ENCODE measurements at places on chromosomes 7 and 10.

GRCh38 chr10:96168546-96168945 lies 38.4 kb downstream of the ZNF518A start:
- DNase-seq, result no peak

DNA sequence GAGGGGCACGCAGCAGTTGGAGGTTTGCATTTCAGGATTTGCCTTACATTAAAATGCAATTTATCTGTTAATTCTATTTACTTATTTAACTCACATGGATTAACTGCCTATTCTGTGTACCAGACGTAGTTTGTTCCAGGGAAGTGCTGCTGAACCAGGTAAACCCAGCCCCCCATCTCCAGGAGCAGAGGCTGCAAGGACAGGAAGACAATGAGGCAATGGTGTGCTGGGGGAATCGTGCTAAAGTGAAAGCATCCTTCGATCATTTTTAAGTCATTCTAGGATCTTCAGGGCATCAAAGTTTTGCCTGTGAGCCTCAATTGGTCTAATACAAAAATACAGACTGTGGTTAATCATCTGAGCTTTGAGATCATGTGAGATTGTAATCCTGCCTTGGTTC lies 166.4 kb downstream of the DNAJB6 start:
- no peak for DNase-seq

DNA sequence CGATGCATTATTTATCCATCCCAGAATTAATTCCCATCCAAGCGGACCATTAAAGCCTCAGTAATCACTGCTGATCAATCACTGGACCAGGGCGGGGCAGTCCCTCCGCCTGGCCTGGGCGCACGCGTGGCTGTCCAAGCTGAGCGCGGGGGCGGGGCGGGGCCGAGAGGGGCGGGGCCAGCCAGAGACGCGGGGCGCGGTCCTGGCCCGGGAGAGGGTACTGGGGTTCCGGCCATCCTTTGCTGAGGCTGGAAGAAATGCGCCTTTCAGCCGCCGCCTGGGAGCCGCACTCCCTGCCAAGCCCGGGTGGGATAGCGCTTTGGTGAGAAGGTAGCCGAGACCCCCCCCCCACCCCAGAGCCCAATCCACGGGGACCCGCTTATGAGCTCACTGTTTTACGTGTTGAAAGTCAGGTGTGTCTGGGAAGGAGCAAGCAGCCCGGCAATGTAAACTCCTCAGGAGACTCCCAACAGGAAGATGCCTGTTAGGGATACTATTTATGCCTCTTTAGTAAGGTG lies at the start of gene ARHGAP22:
TSS of gene ARHGAP22 (minus strand) at position 83 of the 518 bp plus-strand sequence. CDS start 277 bp downstream, outside the sequence.
- no peak for DNase-seq

DNA sequence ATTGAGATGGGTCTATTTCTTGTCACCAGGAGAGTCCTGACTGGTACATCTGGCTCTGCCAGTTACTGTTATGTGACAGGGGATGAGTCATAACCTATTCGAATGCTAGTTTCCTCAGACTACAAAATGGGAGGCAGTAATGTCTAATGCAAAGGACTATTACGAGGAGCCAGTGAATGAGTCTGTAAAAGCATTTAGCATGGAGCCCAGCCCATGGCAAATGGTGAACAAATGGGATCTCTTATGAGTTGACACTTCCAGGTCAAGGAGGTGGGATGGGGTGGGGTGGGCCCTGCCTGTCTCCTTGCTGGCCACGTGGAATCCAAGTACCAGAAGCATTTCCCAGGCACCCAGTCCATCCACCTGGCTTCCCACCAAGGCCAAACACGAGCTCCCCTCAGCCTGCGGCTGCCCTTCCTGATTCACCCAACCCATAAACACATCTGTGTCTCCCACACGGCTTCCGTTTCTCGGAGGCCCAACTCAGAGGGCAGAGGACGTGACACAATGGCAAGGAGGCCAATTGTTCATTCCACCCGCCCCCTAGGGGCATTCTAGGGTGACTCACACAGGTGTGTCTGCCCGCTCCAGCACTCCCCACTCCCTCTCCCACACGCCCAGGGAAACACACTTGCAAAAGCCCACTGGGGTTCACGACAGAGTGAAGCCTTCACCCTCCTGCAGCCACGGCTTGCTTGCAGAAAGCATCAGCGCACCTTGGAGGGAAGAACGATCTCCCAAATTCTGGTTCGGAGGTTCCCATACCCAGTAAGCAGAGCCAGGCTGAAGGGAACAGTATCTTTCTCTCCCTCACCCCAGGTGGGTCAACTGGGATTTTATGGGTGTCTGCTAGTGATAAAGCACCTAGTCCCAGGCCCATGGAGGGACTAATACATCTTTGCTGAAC lies 109.8 kb downstream of the SH3PXD2A start:
- peak; percentile 32 for DNase-seq

DNA sequence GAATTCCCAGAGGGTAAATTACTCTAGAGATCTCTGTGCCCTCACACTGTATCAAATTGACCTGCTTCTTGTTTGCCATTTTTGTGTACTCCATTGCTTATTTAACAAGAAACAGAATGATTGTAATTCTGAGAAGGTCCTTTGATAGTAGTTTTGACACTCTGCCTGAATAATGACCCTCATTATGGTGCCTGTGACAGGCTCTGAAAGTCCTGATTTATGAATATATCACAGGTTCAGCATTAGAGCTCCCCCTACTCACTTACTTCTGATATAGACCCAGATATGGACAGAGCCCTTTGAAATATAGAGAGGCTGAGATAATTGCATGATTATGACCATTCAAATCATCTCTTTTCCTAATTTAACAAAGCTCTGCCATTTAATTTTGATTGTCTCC lies 465.2 kb downstream of the MDFIC start:
- no peak for DNase-seq

- DNase-seq, result no peak
Measured at GRCh38 chr10:120400601-120401000, 56.4 kb upstream of the PLPP4 start.

DNA sequence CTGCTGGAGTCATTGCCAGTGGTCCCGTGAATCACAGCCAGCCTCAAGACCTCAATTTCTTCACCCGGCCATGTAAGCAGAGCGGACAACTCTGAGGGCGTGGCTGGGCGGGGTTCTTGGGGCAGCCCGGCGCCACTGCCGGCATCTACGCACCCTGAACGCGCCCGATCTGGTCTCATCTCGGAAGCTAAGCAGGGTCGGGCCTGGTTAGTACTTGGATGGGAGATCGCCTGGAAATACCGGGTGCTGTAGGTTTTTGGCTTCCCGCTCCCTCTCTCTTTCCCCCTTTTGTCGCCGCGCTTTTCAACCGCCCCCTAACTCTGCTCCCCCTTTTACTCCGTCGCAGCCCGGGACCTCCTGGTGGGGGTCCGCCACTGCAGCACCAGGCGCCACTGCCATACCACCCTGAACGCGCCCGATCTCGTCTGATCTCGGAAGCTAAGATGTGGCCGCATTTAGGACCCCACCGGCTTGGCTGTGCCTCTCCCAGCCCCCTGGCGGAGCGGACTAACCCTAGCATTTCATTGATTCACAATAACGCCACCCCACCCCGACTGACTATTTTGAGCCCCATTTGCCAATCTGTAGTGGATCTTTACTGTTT lies 25.3 kb downstream of the GARIN1A start:
- peak; percentile 23 for DNase-seq

DNA sequence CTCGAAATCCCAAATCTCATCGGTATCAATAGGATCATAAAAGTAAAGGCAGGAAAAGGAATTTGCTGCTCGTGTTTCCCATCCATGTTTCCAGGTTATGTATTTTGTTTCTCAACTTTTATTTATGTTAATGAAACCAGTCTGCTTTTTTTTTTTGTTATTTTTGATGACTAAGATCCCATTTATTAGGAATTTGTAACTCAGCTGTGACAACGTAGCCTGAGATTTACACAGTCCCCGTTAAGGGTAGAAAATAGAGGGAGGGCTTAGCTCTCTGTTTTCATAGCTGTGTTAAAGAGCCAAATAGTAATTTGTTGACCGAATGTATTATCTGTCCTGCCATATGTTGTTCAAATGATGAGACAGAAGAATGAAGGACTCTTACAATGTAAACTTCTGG lies 164.0 kb downstream of the MGMT start:
- DNase-seq, result no peak

DNA sequence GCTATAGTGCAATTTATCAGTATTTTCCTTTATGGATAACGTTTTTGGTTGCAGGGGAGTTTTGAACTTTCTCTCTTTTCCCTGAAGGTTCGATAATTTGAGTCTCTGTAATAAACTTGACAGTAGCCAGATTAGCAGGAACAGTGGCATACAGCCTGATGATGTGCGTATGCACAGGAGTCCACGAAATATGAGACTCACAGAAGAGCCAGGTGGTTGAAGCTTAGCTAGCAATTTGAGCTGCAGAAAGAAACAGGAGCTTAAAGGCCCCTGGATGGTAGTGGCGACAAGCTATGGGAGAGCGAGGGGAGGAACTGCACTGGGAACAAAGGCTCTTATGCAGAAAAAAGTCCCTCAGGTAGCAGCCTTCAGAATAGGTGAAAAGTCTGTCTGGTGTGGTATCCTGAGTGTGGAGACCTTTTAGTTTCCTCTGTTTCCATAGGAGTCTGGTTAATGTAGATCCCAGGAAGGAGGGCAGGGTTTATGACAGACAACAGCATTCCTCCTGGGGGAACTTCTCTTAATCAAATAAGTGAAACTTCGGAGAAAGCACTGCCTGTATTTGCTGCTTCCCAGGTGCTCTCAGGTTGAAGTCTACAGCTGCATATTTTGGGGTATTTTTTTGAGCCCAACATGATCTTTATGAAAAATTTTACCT lies 32.7 kb downstream of the FANK1 start:
- DNase-seq, result no peak

DNA sequence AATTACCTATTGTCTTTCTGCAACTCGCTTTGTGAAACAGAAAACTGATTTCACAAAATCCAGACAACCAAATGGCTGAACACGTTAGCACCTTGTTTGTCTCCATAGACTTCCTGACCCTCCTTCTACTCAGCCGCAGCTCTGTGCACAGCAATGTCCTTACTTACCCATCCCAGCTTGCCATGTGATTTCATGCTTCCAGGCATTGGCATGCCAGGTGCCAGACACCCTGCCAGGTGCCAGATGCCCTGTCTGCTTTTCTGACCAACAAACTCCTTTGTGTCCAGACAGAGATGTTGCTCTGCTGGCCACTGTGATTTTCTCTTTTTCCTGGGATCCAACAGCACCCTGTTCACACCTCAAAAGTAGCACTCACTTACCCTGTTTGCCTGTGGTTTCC lies 16.1 kb upstream of the FAM170B start:
- no peak for DNase-seq

DNA sequence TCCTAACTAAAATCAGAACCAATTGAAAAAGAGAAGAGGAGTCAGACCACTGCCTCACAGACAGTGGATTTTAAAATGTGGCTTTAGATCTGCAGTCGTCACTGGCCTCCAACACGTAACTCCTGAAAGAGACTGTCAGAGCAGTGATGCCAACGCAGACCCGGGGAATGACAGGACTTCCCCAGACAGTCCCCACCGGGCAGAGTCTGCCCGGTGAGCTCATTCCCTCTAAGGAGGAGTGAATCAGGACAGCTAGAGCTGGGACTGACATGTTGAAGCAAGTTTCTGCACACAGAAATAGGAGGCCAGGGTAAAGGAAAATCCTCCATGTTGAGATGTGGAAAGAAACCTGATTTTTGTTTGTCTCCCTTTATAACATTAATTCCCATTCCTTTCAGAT lies 105.0 kb downstream of the TES start:
- DNase-seq, result no peak

- no peak for DNase-seq
Measured at GRCh38 chr7:29254591-29254990, 60.0 kb downstream of the CHN2 start.

DNA sequence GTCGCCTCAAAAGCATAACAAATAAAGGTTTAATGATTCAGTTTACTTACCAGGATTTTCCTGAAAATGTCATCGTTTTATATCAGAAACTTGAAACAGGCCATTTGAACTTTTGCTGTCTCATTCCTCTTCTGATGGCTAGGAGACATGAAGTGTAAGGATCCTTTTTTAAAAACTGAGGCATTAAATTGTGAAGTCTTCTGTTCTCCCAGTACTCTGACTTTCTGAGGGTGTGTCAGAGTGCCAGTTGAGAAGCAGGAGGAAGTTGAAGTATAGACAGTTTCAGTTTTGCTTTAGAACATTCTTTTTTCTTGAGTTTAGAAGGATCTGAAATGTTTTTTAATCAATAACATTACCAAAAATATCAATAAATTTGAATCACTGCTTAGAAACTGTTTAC lies at the start of gene SAMD9L:
TSS of gene SAMD9L (minus strand) at position 242 of the 400 bp plus-strand sequence. CDS start 12,414 bp downstream, outside the sequence.
- DNase-seq, result peak; percentile 22

GRCh38 chr10:94420998-94421528 lies 18.7 kb downstream of the TBC1D12 start:
- no peak for DNase-seq

DNA sequence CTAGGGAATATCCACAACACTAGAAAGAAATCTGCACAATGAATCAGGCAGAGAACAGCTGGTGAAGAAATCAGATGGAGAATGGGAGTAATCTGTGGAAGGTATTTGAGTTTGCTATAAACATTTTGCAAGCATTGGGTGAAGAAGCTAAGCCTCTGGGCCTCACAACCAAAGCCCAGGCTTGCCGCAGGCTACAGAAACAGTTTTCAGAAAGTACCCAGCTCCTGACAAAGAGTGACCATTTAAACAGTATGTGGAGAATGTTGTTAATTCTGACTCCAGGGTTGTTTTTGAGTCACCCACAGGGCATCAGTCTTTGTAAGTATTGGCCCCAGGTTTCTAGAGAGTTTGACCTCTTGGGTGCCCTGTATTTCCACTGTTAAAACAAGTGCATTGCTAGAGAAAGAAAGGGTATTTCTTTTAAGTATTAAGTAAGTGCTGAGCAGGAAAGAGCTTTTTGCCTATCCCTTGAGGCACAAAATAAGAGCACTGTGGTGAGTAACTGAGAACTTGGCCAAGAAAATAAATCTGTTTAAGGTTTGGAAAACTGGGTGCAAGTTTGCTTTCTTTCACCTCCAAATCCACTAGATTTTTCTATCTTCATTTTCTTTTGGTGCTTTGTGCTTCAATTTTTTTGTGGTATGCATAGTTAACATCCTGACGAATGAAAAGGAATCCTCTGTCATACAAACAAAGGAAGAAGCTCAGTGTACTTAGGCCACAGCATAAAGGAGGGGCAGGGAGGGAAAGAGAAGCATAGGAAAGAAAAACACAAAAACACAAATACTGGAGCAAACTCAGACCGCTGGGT lies 691.8 kb downstream of the SUGCT start:
- no peak for DNase-seq

GRCh38 chr7:111763221-111763801 lies 201.0 kb upstream of the IMMP2L start:
- no peak for DNase-seq

DNA sequence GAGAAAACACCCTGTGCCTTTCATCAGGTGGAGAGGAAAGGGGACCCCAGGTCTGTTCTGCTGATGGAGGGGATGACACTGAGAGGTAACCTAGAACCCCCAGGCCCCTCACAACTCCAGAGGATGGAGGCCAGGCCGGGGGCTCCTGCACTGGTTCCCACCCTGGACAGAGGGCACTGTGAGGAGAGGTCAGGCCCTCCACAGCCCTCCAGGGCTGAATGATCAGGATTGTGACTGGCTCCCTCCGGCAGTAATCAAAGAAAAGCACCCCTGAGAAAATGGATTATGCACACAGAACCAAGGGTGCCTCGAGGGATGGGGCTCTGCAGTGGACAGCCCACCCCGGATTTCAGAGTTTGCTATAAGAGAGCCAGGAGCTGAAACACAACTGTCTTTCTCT lies 502.8 kb downstream of the TCERG1L start:
- no peak for DNase-seq

GRCh38 chr7:129855234-129855673 lies 97.5 kb downstream of the UBE2H start:
- no peak for DNase-seq
